ENCODE measurements at places on chromosomes 11 and 22.

GRCh38 chr22:18048441-18048898 lies 24.1 kb upstream of the MICAL3 start:
- DNase-seq = no peak

DNA sequence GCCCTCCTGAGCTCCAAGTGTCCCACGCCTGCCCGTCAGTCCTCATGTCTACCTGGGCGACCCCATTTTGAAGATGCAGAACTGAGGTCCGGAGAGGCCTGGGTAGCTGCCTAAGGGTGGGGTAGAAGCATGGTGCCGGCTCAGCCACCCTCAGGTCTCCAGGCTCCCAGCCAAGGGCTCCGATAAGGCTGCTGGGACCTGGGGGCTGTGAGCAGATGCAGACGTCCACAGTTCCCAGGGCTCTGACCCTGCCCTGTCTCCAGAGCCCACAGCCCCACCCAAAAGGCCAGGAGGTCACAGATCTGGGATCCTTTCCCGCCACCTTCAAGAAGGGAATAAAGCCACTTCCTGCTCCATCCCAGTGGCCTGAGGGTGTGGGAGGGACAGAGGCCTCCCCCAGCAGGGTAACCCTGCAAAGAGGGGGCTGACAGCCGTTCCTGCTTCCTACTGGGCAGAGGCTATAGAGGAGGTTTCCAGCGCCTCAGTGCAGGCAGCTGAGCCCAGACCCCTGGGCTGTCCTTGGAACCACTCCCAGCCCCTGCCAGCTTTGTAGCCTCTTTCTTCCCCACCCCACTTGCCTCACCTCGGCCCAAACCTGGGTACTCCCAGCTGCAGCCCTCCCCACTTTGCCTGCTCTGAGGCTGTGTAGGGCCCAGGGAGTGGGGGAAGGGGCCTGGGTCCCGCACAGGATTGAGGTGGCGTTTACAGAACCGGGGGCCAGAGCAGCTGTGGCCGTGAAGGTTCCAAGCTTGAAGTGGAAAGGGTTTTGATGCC lies 85.5 kb downstream of the CDKN1C start:
- DNase-seq = no peak

- no peak for DNase-seq
These were observed 163.9 kb upstream of the ZC3H12C start for GRCh38 chr11:109929308-109929707.

- DNase-seq = no peak
These were observed 14.9 kb downstream of the EHD1 start for GRCh38 chr11:64863391-64864060.

GRCh38 chr11:120303004-120303637 lies 22.0 kb upstream of the TLCD5 start:
- peak; percentile 14 for DNase-seq

- DNase-seq = no peak
These were observed 396 bp upstream of the ROBO3 start for GRCh38 chr11:124864892-124865180.

- no peak for DNase-seq
These were observed 158.3 kb upstream of the MTMR2 start for GRCh38 chr11:96082002-96082899.

DNA sequence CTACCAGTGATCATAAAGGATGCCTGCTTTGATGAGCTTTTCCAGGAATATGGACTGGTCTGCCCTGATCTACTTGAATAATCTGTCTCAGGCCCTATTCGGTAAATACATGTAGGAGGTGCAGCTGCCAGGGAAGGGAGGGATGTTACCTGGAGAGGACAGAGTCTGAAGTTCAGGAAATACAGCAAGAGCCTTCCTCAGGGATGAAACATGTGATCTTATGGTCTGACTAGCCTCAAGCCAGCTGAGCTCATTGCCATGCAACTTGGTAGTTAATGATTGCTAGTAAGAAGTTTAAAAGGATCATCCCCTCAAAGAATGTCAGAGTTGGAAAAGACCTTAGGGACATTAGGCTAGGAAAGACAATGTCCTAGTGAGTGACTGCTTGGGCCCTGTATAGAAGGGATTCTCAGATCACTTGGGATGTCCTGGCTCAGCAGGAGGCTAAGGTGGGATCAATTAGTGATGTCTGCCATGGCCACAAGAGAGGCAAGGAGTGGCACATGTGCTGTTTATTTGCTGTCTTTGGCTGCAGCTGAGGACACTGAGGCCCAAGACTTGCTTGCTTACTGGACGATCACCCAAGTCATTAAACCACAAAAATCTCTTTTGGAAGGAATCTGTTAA lies 18.5 kb downstream of the PTPRJ start:
- no peak for DNase-seq

DNA sequence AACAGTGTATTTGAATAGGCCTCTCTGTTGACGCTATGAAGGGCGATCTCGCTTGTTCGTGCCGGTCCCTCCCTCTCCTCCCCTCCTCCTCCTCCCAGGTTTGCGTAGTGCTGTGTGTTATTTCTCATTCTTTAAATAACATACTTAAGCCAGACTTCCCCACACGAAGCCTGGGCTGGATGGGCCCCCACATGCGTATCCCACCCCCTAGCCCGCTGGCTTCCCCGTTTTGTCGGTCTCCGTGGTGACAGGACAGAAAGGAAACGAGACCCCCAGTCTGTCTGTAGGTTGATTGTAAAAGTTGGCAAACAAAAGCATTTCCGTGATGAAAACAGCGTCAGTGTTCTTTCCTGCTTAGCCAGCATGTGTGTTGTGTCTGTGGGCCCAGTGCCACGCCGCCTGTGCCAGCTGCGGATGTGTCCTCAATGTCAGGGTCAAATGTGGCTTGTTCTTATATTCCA lies 27.3 kb downstream of the FAM118A start:
- DNase-seq = no peak

DNA sequence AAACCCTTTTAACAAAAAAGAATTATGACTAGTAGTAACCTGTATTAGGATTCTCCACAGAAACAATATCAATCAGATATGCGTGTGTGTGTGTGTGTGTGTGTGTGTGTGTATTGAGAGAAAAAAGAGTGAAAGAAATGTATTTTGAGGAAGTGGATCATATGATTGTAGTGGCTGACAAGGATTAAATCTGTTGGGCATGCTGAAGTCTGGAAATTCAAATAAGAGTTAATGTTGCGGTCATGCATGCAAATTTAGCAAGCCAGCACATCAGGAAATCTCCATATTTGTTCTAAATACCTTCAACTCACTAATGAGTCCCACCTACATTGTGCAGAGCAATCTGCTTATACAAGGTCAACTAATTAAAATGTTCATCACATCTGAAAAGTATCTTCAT lies 46.8 kb upstream of the IGLL5 start:
- DNase-seq = no peak
